Progenitor cell of endocrine pancreas (in vitro differentiated cells): ENCODE measurements at places on chromosomes 7 and 10.
A peak's percentile ranks its signal among the peaks of the same experiment; 100 is the strongest.

DNA sequence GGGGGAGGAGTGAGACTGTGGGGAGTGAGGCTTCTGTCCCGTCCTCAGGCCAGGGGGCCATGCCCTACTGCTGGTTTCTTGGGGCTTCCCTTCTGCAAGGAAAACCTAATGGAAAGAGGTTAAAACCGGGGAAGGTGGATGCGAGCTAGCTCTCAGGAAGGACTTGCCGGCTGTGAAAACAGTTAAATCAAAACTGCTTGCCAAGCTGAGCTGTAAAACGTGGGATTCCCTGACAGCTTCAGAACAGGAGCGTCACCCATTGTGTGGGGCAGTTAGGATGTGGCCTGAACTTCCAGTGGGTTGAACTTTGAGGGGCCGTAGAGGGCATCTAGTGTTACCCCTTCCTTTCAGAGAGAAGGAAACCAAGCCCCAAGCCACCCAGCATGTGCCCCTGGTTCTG lies 13.1 kb downstream of the TSPAN15 start:
- DNase-seq, result no peak

DNA sequence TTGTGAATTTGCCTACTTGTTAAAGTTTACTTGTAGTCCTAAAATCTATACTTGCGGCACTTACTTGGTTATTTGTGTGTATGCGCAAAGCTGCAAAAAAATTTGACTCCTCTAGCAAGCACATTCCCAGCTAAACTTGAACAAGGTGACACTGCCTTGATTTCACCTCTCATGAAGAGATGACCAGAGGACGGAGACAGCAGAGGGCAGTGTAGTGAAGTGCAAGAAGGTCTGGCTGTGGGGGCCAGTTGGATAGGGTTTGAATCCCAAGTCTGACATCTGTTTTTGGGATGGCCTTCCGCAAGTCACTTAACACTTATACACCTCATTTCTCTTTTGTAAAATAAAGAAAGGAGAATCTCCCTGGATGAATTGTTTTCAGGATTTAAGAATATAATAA lies 15.7 kb downstream of the SLK start:
- DNase-seq, result no peak

GRCh38 chr7:15015545-15016314 lies 113.2 kb upstream of the DGKB start:
- DNase-seq, result peak; percentile 18

GRCh38 chr7:24734306-24734705 lies 23.0 kb downstream of the GSDME start:
- DNase-seq, result no peak

DNA sequence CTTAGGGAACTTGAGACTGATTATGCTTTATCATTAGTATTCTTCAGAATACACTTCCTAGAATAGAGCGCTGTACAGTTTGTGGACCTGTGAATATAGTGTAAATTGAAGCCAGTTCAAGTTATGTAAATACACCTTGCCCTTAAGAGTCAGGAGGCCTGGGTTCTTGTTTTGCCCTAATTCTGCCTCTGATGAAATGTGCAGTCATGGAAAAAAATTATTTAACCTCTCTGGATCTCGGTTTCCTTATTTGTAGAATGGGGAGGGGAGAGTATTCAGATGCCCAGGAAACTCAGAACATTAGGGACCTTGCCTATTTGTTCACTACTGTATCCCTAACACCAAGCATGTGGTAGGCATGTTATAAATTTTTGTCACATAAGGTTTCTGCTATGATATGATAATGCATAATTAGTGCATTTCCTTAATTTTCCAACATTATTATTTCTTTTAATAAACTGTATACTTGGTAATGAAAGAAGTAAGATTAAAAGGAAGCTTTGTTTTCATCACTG lies 1.3 kb downstream of the EXOC6 start:
- no peak for DNase-seq

DNA sequence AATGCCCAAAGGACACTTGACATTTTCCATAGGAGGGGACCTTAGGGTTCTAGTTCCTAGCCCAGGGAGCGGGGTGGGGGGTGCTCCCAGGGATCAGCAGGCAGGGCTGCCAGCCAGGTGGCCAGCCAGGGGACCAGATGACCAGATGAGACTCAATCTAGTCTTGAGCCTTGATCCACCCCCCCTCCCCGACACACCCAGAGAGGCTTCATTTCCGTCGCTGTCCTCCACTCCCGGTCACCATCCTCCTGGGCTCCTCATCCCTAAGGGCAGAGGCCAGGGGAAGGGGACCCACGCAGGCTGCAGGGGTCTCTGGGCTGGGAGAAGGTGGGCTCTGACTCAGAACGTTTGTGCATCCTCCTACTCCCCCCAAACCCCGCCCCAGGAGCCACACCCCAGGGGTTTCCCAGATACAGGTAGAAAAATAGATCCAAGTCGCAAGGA lies 1.0 kb downstream of the STX1A start:
- no peak for DNase-seq

DNA sequence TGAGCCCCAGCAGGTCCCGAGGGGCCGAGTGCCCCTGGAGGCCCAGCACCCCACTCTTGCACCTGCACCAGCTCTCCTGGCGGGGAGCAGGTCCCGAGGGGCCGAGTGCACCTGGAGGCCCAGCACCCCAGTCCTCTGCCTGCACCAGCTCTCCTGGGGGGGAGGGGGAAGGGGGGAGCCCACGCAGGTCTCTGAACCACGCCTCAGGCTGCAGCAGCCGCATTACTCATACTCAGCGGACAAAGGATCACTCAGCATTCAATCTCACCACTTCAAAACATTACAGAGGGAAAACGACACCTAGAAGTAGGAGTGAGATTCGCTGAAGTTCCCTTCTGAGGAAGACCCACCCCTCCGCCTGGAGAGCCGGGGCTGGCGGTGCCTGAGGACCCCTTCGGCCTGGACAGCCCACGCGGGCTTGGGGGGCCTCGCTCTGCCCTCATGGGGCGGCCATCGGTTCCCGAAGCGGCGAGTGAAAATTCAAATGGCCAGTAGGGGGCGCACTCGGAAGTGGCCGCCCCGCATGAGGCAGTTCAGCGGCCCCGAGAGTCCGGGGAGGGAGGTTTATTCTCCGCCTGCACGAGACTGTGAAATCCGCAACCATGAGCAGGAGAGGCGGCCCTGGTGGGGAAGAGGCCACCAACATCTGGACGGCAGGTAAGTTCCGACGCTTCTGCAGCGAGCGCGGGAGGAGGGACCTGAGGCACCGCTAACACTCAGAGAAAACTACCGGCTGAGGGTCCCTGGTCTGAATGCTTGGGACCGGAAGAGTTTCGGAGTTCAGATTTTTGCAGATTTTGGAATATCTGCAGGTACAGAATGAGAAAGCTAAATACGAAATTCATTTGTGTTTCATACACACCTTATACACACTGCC lies 1.1 kb upstream of the GPER1 start:
- DNase-seq, result peak; percentile 61

GRCh38 chr10:100344241-100344788 lies 2.7 kb upstream of the SCD start:
- no peak for DNase-seq

DNA sequence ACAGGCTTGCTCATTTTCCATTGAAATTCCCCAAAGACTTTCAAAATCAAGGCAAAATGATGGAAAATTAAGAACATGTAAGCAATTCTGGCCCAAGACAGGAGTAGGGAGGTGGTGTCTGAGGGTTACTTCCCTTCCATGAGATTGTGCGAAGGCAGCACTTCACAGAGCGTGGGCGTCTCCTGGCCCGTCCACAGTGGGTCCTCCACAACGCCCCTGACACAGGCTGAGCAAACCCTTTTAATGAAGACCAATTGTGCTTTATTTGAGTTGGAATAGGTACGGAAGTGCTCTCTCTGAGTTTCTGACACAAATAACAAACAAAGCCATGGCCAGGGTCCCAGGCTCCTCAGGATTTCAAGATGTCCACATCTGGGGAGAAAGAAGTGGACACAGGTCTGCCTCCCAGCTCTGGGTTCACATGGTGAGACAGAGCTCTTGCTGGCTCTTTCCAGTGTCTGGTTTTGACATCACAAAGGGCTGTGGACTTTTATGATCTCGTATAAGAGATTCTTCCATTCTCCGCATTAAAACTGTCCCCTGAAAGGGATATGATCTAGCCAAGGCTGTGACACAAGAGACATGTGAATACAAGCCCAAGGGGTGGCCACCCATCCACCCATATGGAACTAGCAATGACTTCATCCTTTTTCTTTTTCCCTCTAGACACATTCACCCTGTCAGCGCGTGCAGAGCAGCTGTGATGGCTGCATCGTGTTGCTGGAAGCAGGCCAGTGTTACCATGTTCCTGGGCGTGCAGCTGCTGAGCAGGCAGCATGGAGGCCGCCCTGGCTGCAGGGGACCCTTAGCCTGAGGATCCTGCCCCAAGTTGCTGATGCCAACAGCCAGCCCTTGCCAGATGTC lies 145.6 kb downstream of the ADAM12 start:
- DNase-seq, result no peak

- no peak for DNase-seq
Observed at GRCh38 chr7:32516551-32517100, 21.3 kb downstream of the AVL9 start.

DNA sequence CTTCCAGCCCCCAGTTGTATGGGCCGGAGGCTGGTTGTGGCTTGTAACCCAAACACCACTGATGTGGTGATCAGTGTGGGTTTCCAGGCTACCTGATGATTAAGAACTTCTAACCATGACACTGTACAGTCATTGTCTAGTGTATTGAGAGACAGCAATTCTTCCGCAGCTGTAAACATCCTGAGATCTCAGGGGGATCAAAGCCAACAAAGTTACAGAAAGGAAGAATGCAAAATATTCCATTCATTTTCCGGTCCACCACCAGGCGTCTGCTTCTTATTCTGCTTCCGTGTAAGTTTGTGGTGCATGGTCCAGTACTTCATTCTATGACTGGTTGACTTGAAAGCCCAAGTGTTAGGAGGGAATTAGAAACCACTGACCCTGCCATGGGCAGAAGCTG lies 10.3 kb upstream of the GLI3 start:
- no peak for DNase-seq

- DNase-seq, result no peak
Observed at GRCh38 chr7:43655584-43655983, 72.7 kb downstream of the STK17A start.

GRCh38 chr7:154638286-154638685 lies 364.6 kb downstream of the PAXIP1 start:
- no peak for DNase-seq

- DNase-seq, result no peak
Observed at GRCh38 chr10:20372748-20373147, 524.4 kb downstream of the NEBL start.

DNA sequence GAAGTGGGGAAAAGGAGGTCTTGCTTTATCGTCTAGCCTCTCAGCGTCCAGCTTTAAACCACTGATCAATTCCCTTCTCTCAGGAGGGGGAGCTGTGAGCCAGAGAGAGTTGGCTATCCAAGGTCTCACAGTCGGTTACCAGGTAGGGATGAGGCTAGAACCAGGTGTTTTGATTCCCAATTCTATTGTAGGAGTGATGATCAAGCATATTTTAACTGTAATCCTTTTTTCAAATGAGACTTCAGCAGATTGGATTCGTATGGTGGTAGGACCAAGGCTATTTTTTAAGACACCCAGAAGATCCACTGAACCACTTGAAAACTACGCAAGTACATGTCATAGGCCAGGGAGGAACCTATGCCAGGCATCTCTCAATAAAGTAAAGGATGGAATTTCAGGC lies 8.4 kb downstream of the MINDY4 start:
- DNase-seq, result no peak

DNA sequence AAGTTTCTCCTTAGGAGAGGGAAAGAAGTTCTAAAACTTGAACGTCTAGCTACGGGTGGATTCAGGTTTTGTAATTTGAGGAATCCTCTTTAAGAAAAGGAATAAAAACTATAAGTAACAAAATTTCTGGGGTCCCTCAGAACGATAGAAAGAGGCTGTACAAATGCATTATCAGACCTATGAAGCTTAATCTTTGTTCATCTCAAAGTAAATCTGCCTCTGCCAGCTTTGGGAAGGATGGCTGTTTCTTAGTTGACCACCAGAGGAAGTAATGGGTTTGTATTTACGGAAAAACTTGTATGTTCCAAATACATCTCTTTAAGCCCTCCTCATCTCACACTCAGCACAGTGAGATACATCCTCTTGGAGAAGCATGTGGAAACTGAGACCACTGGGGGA lies 864 bp downstream of the PSTK start:
- DNase-seq, result no peak

GRCh38 chr10:110746254-110746826 lies 102.2 kb downstream of the RBM20 start:
- DNase-seq, result peak; percentile 55

GRCh38 chr10:13902868-13903587 lies 316.3 kb downstream of the PRPF18 start:
- DNase-seq, result no peak

GRCh38 chr7:144404946-144405345 lies 1.5 kb upstream of the NOBOX start:
- DNase-seq, result no peak

DNA sequence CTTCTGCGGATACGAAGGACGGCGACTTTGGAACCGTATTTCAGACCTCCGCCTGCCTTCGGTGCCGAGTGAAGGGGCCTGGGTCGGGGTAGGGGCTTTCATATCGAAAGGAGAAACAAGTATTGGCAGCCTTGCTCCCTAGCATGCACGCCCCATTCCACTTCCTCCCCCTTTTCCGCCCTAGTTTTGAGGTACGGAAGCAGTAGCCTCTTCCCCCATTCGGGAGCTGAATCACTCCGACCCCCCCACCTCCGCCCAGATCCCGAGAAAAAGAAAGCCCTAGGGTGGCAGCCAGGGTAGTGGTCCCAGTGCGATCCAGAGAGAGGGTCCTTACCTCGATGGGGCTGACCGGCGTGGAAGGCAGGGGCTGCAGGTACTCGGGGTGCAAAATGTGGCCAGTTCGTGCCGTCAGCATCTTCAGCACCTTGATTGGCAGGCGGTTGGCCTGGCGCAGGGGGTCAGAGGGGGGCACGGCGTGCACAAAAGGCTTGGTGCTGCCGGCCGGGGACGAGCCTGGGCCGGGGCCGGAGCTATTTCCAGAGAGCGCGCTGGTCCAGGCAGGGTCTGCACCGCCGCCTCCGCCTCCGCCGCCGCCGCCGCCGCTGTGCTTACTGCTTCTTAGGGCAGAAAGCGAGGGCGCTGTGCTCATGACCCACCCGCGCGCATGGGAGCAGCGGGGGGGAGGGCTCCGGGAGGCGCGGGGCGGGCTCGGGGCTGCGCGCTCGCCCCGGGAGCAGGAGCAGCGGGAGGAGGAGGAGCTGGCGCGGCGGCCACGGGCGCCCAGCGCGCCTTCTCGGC lies 594 bp downstream of the ZNF503 start:
- peak; percentile 54 for DNase-seq

DNA sequence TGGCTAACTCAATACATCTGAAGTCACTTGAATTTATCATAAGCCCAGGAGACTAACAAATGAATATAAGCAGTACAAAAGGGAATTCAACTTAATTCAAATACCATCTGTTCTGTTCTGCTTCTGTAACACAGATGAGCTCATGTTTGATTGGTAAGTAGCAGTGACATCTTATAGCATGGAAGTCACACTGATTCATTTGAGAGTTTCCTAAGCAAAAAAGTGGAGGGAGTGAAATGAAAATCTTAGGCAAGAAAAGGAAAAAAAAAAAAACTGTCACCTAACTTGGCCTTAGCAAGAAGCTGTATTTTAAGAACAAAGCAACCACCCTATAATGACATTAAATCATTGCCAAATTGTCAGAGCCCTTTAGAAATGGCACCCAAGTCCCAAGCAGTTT lies 49.5 kb downstream of the SMURF1 start:
- DNase-seq, result no peak

- DNase-seq, result no peak
Observed at GRCh38 chr7:135620980-135621850, 41.1 kb upstream of the STMP1 start.
